Karpas-422 (cell line): ENCODE measurements at places on chromosomes 2 and 18.

DNA sequence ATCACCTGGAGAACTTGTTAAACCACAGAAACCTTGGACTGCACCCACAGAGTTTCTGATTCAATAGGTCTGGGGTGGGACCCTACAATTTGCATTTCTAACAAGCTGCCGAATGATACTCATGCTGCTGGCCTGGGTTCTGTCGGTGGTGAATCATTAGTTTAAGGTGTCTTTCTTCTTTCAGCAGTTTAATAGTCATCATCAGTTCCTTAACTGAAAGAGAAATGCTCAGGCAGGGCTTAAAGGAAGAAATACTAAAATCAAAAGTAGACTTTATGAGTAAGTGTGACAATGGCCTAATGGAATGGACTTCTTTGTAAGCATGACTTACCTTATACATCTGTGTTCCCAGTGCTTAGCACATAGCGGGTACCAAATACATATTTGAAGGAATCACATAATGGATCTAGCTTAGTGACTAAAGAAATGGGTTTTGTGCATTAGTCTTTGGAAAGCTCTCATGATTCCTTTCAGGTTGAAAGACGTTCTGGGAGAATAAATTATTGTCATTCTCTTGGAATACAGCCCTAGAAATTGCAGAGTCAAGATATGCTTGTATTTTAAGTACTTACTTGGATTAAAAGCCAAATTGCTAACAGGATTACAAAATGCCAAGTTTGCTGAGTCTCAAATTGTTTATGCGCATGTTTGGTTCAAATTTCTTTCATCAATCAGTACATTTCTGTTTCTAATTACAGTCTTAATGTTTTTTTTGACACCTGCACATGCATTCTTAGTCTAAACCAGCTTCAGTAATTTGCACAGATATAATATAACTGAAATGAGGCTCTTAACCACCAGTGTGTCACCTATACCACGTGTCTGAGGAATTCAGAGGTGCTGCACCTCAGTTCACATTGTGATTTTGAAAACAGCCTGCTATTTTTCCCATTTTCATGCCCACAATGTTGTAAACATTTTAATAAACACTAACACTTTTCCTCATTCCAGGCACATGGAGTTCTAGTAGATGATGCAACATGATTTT lies 220.3 kb upstream of the NRP2 start:
- DNase-seq: no peak

DNA sequence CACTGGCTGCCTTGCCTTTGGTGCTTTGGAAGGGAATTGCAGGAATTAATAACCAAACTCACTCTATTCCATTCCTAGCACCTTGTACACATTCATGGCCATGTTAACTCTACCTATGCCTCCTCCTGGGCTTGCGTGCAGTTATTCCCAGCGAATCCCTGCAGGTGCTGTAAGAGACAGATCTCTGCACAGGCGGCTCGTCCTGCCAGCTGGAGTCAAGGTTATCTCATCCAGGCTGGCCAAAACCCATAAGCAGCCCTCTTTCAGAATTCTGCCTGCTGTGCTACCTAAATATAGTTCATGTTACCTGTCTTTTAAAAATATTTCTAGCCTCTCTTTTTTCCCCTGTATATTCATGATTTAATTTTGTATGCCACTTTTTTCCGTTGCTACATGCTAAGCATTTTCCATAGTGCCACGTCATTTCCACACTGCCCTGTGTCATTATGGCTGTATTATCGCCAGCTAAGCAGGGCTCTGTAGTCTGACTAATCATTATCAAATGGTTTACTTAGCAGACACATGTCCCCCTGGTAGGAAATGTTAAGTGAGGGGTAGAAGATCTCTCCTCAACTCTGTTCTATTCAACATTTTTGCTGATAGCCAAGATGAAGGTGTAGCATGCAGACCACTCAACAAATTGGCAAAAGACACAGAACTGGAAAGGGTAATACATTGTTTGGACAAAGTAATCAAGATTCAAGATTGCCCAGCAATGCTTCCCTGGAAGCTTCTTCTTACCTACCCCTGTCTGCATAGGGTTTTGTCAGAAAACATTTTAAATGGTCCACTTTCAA lies 79.7 kb upstream of the TAF1B start:
- DNase-seq: no peak

DNA sequence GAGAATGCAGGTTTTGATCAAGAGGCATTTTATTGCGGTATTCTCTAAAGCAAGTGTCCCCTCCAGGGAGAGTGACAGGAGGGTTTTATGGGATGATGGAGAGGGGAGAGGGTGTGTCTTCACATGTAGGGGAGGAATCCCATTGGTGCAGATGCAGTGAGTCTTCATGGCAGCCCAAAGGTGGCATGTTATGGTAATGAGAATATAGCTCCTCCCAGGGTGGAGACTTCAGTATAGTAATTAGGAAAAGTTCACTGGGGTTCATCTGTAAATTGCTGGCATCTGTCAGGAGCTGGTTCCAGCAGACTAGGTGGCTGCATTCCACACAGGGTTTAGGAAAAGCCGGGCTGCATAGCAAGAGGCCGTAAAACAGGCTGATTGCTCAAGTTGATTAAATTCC lies 230.7 kb upstream of the CCDC68 start:
- DNase-seq: no peak

DNA sequence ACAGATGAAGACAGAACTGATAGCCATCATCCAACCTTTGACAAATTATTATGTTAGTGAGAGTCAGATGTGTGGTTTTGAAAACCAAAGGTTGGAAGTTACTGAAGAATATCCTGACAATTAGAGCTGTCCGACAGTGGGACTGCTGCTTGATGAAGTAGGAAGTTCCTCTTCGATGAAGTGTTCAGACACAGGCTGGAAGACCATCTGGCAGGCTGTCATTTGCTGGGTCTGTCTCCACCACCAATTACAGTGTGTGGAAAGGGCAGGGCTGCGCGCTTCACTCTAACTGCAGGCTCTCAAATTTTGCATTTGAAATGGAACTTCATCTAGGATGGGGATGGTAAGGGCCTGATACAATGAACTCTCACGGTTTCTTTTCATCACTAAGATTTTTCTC lies 313.8 kb downstream of the PIK3C3 start:
- no peak for DNase-seq

DNA sequence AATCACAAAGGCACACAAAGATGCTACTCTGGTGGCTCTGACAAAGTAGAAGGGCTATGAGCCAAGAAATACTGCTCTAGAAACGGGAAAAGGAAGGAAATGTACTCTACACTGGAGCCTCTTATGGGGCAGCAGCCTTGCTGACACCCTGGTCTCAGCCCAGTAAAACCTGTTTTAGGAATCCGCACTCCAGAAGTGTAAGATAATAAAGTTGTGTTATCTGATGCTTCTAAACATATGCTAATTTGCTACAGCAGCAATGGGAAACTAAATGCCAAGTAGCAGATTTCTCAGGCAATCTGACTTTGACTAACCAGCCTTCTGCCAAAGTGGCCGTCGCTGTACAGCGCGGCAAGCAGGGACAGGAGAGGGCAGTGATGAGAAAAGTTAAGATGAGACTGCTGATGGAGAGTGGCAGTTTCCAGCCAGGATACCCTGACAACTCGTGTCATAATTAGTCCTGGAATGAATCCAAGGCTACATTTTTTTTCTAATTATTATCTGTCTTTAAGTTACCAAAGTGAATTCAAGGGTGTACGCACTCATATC lies 99.0 kb downstream of the NETO1 start:
- no peak for DNase-seq

GRCh38 chr2:58870704-58871103 lies 629.6 kb upstream of the FANCL start:
- peak; percentile 68 for DNase-seq

DNA sequence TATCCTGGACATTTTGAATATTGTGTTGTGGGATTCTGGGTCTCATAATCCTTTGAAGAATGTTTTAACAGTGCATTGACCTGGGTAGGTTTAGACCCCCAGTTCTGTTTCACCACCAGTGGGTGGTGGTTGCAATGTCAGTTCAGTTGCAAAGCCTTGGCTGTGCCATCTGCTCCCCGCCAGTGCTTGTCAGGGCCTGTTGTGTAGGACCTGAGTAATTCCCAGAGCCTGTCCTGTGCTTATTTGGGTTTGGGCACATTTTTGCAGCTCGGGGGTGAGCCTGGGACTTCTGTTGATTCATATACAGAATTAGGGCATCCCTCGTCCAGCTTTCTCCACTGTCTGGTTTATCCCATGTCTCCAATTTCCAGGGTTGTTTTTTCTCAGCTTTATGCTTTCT lies 24.8 kb downstream of the ATP9B start:
- no peak for DNase-seq

DNA sequence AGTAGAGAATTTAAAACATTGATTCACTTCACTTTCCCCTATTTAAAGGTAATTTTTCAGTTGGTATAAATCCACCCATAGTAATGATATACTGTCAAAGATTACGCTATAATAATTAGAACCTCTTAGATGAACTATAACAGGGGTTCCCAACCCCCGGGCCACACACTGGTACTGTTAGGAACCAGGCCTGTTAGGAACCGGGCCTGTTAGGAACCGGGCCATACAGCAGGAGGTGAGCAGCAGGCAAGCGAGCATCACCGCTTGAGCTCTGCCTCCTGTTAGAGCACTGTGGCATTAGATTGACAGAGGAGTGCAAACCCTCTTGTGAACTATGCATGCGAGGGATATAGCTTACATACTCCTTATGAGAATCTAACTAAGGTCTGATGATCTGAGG lies 34.0 kb upstream of the CD302 start:
- DNase-seq: no peak

DNA sequence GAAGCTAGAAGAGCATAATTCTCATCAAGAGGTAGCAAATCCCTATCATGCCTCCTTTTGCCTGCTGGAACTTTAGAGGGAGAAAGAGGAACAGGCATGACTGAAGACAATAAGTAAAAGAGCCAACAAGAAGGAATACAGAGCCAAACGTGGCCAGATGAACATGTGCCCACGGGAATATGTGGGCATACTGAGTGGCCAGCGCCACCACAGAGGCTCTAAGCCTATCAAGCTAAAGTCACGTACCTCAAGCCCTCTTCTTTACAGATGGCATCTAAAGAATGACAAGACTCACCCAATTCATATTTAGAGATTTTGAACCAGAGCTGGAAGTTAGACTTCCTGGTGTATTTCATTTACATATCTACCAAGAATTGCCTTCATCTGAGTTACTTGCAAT lies 59.9 kb upstream of the ITGA4 start:
- no peak for DNase-seq

DNA sequence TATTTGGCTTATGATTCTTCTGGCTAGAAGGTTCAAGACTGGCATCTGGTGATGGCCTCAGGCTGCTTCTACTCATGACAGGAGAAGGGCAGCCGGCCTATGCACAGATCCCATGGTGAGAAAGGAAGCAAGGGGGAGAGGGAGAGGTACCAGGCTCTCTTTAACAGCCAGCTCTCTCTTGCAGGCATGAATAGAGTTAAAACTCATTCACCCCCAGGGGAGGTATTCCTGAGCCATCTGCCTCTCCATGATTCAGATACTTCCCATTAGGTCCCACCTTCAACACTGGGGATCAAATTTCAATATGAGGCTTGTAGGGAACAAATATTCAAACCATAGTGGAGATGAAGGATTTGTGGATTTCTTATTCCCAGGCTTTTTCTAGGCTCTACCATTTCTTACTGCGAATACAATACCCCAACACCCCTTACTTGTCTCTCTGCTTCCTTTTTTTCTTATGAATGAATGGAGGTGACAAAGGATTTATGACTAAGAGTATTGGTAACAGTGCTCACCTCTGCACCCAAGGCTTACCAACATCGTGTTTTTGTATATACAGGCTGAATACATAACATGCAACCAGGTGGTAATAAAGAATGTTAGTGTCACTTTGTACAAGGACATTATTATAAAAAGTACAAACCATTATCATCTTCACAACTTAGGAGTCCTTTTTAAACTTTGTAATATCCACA lies 454.6 kb upstream of the TRIB2 start:
- DNase-seq: no peak

GRCh38 chr18:57131782-57132181 lies 15.1 kb upstream of the BOD1L2 start:
- DNase-seq: no peak

DNA sequence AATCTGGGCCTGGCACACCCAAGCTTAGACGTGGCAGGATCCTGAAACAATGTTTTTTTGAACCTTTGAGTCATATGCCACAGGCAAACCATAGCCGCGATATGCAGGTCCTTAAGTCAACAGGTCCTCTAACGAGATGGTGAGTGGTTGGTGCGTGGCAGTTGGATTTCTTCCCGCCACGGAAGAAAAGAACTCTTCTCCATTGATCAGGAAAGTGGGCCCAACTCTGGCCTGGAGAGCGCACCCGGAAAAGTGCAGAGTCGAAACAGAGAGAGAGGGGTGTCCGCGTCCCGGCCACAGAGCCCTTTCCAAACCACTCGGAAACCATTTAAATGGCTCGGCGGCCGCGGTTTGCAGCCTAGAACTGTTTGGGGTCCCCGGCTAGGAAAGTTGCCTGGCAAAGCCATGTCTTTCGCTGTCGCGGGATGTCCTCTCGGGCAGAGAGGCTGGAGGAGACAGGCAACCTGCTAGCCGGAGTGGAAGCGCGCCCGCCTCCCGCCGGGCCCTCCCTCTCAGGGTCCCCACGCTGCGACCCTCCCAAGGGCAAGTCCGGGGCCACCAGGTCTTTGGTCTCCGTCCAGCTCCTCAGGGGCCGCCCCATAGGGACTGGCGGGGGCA lies 777 bp downstream of the GALNT3 start:
- no peak for DNase-seq

- no peak for DNase-seq
Observed at GRCh38 chr2:85961053-85961452, 72.3 kb upstream of the ST3GAL5 start.

- DNase-seq: no peak
Observed at GRCh38 chr2:184890311-184890710, 292.0 kb downstream of the ZNF804A start.

GRCh38 chr2:121650315-121650930 lies 1.2 kb upstream of the CLASP1 start:
- DNase-seq: peak; percentile 90

DNA sequence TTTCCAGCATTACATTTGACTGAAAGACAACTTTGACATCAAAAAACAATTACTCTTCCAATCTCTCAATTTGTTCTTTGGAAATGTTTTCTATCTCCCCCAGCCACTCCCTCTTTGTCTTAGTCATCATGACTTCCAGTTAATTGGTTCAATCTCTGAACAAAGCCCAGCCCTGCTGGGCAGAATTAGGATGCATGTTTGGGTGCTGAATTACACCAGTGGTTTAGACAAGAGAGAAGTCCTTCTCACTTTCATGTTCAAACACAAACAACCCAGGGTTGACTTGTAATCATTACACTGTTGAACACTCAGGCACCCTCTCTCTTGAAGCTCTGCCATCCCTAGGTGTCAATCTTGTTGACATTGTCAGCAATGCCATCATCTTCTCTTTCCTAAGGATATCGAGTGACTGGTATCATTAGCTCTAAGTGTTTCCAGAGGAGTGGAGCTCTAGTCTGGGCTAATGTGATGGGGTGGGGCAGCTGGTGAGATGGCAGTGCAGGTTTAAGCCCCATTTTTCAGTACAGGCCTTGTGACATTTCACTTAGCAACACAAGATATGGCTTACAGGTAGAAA lies 90.8 kb upstream of the MEIS1 start:
- no peak for DNase-seq

GRCh38 chr2:21024722-21025389 lies 19.0 kb downstream of the APOB start:
- DNase-seq: no peak
